Epithelial cell of umbilical artery (primary cell): ENCODE measurements at places on chromosomes 13 and 19. TPM values are rescaled to one million over a fixed set of nuclear protein-coding genes. Genes with fewer than 3 reads are reported as not detected.

Gene CEACAM7
- total RNA-seq, result 0.32 TPM in 1 of 2 replicates, not detected in the other

Gene JAK3
- 1.6 and 5.0 TPM in 2 replicates for total RNA-seq

Gene CCDC106
- 7.6 and 7.8 TPM in 2 replicates for total RNA-seq

Gene CEACAM8
- not detected in 2 replicates for total RNA-seq

Gene SLC25A42
- total RNA-seq, result 2.3 and 2.9 TPM in 2 replicates
